ENCODE measurements at places on chromosomes 3 and 15. TPM values are rescaled to one million over a fixed set of nuclear protein-coding genes. Genes with fewer than 3 reads are reported as not detected.

DNA sequence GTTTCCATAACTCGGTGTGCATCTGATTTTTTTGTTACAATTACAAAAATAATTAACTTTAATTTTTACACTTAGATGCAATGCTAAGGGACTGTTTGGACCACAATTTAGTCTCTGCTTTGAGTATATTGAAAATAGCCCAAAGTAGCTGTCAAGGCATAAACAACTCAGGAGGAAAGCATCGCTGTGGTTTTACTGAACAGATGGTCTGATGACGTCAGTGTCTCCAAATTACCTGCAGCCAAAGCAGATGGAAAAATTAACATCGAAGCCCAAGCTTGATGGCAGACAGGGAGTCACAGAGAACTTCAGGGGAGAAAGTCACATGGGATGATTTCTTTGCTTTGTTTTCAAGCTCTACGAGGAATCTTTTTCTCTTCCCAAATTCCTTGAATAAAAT, 83.1 kb upstream of the PLCL2 start:
- DNase-seq, result no peak

Gene CSPG4
- not detected for total RNA-seq

DNA sequence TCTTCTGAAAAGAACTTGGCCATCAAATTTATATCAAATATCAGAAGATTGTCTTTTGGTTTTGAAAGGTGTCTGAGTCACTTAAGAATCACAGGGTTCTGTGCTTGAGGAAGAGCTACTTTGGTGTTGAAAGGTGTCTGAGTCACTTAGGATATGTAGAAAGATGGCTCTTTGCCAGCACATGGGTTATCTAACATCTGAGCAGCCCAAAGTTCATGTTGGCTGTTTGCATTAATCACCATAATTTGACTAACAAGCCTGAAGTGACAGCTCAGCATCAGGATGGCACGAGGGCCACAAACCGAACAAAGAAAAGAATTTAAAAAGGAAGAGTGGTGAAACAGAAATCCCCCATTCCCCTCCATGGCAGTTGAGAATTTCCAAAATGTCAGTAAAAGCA, 190.5 kb upstream of the CMC1 start:
- peak; percentile 28 for DNase-seq

GRCh38 chr3:172009803-172010202, 29.6 kb upstream of the FNDC3B start:
- no peak for DNase-seq

DNA sequence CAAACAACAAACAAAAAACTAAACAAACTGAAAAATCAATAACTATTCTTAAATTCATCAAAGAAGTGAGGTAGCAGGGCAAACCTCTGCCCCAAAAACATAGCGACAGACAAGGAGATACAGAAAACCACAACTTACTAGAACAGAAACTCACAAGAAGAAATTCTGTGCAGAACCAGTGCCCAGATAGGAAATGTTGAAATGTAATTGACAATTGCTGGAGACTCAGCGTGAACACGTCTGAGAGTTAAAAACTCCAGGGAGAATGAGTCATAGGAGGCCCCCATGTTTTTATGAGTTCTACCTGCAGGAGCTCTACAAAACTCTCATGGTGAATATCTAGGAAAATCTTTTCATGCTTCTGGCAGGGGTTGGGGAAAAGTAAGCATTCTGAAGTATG, 95.5 kb upstream of the SETMAR start:
- no peak for DNase-seq

Gene SEMA5B
- total RNA-seq, result not detected

Gene IL17RC
- 0.36 TPM for total RNA-seq
